Mucosa of descending colon (tissue), 3 donors: ENCODE measurements at places on chromosomes 4 and X.

GRCh38 chr4:87060957-87061356 lies 126.1 kb downstream of the AFF1 start:
- DNase-seq, result no peak

DNA sequence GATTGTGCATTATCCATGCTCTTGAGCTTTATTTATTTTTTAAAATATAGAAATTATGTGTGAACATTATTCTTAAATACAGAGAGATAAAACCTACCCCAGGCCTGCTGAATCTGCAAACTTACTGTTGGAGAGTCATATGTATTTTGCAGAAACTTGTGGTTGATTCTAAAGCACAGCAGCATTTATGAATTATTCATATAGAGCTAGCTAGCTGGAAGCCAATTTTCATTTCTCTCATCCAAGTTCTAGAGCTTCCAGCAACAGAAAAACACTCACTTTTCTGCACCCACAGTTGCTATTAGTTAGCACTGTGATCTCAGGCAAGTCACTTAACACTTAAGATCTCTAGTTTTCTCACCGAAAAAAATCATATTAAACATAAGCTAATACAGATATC lies 479.5 kb upstream of the FAM47C start:
- DNase-seq, result no peak

DNA sequence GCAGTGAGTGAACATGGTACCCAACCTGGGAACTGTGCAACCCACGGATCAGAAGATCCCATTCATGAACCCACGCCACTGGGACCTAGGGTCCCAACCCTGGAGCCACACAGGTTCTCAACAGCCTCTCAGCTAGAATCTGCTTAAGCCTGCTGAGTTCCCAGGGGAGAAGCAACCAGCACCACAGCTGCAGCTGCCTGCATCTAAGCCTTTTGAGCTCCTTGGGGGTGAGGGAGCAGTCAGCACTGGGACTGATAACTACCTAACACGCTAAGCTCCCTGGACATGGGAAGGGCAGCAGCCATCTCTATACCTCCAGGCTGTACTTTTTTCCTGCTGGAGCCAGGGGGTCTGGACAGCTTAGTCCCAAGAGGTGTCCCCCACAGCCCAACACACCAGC lies 179.3 kb downstream of the IL15 start:
- DNase-seq, result no peak

DNA sequence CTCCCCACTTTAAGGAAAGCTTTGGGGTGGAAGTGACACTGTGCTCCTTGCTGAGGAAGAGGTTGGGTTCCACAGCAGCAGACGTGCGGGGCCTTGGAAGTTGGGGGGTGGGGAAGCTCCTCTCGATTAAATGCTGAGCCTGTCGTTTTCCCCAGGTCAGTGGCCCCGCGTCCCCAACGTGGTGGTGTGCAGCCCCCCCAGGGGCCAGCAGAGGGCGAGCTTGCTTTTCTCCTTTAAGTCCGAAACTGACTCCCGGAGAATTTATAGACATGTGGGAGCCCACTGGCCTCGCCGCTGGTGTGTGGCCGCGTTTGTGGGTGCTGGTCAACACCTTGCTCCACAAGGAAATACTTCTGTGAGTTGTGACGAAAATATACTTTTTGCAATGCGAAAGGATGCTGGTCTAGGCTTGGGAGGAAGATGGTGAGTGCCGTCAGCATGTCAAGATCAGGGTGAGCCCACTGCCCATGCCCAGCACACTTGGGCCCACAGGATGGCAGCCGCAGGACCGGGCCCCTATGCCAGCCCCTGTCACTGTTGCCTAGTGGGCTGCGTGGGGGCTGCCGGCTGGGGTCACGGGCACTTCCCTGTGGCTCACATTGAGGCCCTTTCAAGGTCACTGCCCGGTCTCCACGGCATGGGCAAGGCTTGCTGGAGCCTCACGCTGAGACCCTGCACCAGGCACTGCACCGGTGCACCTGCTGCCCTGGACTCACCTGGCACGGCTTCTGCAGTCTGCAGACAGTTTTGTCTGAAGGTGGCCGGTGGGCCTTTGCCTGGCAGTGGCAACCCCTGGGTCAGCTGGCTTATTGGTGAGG lies 9.4 kb downstream of the UVSSA start:
- peak; percentile 73 for DNase-seq

GRCh38 chr4:123198706-123199105 lies 197.9 kb upstream of the SPRY1 start:
- no peak for DNase-seq

DNA sequence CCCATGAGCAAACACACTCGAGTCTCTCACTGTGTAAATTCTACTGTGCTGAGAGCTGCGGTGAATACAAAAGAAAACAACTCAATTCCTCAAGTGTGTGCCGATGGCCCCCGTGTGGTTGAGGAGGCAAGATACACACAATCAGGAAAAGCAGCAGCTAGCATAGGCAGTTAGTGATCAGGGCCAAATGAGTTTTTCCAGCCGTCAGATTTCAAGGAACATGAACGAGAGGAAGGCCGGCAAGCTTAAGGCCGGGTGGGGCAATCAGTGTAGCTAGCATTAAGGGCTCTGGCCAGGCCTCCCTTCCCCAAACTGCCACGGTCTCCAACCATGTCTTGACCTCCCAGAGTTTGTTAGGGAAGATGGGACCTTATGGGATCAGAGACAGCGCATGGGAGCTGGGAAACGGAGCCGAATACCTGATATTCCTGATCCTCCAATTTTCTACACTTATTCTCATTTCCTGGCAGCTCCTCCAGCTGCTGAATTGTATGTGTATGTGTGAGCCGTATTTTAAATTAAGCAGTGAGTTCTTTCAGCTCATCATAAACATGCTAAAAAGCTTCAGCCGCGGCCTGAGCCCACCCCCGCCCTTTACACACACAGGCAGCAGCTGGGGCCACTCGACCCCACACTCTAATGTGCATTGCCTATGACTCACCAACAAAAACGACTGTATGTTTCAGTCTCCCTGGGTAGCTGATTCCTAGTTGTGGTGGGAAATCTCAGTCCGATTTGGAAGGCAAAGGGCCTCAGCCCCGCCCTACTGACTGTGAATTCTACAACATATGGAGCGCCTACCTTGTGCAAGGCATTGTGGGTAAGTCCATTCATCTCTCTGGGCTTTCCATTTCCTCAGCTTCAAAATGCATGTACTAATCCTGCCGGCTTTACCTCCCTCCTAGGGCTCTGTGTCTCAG lies 59.9 kb downstream of the RTL9 start:
- DNase-seq, result no peak

DNA sequence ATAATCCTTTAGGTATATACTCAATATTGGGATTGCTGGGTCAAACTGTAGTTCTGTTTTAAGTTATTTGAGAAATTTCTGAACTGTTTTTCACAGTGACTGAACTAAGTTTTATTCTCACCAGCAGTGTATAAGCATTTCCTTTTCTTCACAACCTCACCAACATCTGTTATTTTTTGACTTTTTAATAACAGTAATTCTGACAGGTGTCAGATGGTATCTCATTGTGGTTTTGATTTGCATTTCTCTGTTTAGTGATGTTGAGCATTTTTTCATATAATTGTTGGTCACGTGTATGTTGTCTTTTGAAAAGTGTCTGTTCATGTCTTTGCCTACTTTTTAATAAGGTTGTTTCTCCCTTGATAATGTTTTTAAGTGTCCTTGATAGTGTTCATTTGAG lies 112.6 kb downstream of the LINC00632 start:
- DNase-seq, result no peak

- DNase-seq, result peak; percentile 45
These were observed 174.9 kb downstream of the CORIN start for GRCh38 chr4:47662975-47663374.

DNA sequence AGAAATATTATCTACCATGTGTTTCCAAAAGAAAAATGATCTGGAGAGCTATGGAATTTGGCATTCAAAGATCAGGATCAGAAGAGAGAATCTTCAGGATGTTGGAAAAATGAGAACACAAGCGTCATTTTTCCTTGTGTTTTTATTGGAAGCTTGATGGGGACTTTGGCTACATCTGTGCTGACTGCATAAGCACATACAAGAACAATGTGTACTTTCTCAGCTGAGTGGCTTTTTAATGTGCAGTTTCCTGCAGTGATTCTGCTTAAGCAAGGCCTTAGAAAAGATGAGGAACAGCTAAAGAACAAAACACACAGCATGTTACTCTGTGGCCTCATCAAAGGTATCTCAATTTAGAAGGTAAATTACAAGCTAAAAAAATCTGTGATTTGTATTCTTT lies 1039.9 kb downstream of the GLUD2 start:
- no peak for DNase-seq

DNA sequence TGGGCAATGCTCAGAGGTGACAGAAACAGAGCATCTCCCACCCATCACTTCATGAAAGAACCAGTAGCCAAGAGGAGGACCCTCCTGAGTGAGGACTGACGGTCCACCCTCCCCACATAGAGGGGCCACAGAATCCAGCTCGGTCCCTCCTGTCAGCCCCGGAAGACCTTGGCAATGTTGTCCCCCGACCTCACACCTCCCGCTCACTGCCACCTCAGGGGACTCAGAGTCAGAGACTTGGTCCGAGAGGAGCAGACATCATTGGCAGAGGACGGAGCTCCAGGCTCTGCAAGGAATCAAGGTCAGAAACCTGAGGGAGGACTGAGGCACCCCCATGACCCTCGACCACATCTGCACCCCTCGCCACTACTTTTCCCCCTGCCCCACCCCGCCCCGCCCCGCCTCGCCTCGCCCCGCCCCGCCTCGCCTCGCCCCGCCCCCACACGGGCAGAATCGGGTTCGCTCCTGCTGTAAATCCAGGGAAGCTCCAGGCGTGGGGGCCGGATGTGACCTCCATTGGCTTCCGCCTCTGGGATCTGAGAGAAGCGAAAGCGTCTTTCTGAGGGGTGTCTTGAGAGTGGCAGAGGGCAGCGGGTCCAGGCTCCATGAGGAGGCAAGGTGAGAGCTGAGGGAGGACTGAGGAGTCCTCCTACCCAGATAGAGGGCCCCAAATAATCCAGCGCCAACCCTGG lies at the start of gene MAGEA11:
Gene MAGEA11, plus strand, starts transcription at position 516 of the 692 bp plus-strand sequence. CDS start 1,100 bp downstream, outside the sequence.
- DNase-seq, result no peak

GRCh38 chr4:171812665-171813525 lies at the start of gene GALNTL6:
GALNTL6 (plus strand) TSS chr4:171813404.
- DNase-seq, result no peak

- no peak for DNase-seq
These were observed 136.9 kb upstream of the ZIC3 start for GRCh38 chrX:137428766-137429591.

- no peak for DNase-seq
These were observed 9.7 kb upstream of the ZNF674 start for GRCh38 chrX:46554942-46555341.

DNA sequence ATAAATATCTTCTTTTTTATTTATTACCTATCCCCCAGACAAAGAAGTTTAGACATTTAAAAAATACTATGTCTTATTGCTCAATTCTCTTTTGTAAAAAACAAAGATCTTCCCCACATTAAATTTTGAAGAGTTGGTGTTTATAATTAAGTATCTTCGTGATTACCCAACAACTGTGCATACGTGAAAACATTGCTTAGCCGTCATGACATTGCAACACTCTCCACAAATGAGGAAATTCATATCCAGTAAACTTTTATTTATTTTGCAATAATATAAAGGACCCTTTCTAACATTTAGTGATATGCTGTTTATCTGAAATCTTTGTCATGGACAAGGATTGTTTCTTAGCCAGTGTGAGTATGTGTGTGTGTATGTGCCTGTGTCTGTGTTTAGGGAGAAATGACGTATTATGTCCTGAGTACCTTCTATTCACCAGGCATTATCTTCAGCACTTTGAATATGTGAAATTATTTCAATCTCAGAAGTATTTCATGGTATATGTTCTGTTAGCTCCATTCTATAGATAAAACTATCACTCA lies 26.1 kb upstream of the EREG start:
- DNase-seq, result no peak

DNA sequence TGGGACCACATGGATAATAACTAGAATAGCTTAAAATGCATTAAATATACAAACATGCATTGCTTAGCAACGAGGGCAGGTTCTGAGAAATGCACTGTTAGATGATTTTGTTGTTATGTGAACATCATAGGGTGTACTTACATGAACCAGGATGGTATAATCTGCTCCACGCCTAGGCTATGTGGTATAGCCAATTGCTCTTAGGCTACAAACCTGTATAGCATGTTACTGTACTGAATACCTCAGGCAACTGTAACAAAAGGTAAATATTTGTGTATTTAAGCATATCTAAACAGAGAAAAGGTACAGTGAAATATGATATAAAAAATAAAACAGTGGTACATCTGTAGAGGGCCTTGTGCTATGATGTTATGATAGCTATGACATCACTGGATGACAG lies 169.2 kb upstream of the IL15 start:
- no peak for DNase-seq

DNA sequence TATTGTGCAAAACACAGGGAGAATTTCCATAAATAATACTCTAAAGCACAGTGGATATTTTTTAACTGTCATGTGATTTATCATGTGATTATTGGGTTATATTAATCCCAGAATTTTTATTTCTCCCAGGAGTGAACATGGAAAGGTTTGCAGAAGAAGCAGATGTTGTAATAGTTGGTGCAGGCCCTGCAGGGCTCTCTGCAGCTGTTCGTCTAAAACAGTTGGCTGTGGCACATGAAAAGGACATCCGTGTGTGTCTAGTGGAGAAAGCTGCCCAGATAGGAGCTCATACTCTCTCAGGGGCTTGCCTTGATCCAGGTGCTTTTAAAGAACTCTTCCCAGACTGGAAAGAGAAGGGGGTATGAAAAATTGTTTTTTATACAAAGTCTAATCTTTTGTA lies 10.0 kb downstream of the ETFDH start:
- DNase-seq, result no peak

DNA sequence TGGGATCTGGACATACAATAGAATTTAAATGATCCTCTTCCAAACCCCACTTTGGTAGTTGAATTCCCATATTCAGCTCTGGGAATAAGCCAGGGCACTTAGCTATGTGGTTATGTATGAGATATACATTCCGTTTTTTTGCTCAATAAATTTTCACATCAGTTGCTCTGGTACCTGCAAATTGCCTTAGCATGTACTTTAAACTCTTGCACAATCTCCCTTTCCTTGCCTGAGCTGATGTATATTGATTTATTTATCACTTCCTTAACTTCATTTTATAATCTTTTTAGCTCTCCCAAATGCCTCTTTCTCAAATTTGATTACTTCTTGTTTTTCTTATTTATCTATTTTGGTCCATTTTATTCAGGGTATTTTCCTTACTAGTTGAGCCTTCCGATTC lies 90.1 kb upstream of the AGA start:
- no peak for DNase-seq

DNA sequence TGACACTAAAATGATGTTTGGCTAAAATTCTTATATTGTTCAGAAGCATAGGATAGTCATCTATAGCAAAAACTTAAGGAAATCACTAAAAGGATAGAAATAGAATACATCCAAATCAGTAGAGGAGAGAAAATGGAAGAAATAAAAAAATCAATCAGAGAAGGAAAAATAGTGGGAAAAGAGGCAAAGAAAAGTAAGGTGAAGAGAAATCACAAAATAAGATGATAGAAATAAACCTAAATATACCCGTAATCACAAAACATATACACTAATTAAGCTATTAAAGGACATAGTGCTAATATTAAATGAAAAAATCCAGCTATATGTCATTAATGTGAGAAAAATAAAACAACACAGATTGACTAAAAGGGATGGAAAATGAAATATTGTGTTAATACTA lies 6.3 kb downstream of the PGRMC2 start:
- no peak for DNase-seq
